ENCODE measurements at places on chromosomes 2 and 18. TPM values are rescaled to one million over a fixed set of nuclear protein-coding genes. Genes with fewer than 3 reads are reported as not detected.

Gene NPC1
- total RNA-seq, result 46.2 TPM

Gene TCF7L1
- total RNA-seq, result 10.3 TPM

DNA sequence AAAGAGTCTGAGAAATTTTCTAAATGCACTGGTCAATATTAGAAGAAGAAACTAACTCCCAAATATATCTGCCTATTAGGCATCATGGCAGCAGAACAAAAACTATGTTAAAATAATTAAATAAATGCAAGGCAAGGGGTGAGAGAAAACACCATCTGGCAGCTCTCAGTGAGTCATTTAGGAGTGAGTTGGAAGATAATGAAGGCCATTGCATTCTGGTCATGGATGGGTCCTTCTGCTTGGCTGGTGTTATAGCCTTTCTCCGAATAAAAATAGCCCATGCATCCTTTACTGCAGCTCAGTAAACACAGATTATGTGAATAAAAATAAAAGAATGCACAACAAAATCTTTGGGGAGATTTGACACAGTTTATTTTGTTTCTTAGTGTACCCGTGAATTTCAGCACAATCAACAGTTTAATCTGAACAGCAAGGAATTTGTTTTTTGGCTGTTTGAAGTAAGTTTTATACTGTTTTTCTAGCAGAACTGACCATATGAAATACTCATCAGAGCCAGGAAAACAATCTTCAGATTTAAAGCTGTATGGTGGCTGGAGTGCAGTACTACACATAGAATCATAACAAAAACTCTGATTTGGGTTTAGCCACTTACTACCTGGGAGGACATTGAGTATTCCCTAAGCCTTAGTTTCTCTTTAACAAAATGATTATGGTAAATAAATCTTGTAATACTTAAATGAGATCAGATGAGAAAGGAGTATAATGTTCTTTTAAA lies 225.1 kb upstream of the ITGA4 start:
- H3K4me3 ChIP-seq, result no peak overlapping the region
- peak; percentile 20 for DNase-seq
- peaks cover 9% of the 10 kb centered on the region for H3K4me1 ChIP-seq

GRCh38 chr2:240563951-240564560 lies 3.9 kb downstream of the DUSP28 start:
- no peak for DNase-seq
- H3K4me3 ChIP-seq, result no peak overlapping the region
- H3K36me3 ChIP-seq, result peaks cover 11% of the 10 kb centered on the region
- H3K27ac ChIP-seq, result no peak overlapping the region

- no peak overlapping the region for H3K27ac ChIP-seq
- peaks cover 5% of the 10 kb centered on the region for H3K4me1 ChIP-seq
- peak overlapping the region; percentile 67 for H3K4me3 ChIP-seq
- no peaks in the 10 kb centered on the region for H3K36me3 ChIP-seq
Measured at GRCh38 chr18:13800505-13801259, 23.3 kb upstream of the MC5R start.

GRCh38 chr2:219253753-219254589 lies at the start of gene TUBA4A:
Gene TUBA4A (minus strand): TSS chr2:219253918. CDS start chr2:219253858, 60 bp downstream.
- peak within 1 kb of the TSS; percentile 91 for H3K4me3 ChIP-seq
- no peak for DNase-seq
- peaks cover 47% of the 10 kb centered on the region for H3K4me1 ChIP-seq
- H3K36me3 ChIP-seq, result peaks cover 15% of the 10 kb centered on the region
- H3K27me3 ChIP-seq, result peaks cover 10% of the 10 kb centered on the region

DNA sequence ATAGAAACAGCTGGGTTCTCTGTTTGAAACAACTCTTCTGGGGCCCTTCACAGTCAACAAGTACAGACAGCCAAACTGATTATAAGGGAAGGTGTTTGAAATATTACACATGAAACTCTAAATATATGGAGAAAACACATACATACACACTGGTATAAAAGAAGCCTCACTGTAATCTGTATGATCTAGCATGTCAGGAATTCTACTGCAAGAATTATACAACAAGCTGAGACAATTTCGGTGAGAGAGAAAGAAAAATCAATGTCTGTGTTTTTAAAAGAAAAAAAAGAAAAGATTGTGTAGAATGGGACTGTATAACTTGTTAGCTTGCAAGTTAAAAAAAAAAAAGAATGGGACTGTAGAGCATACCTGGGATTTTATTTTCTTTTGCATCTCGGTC lies 26.3 kb downstream of the IRS1 start:
- H3K4me1 ChIP-seq, result peaks cover 55% of the 10 kb centered on the region
- no peak for DNase-seq
- H3K4me3 ChIP-seq, result peak overlapping the region; percentile 67
- H3K27ac ChIP-seq, result peak overlapping the region; percentile 77

- H3K27ac ChIP-seq, result no peak overlapping the region
- no peak for DNase-seq
- H3K36me3 ChIP-seq, result peaks cover 4% of the 10 kb centered on the region
- H3K4me3 ChIP-seq, result no peak overlapping the region
- no peaks in the 10 kb centered on the region for H3K27me3 ChIP-seq
Measured at GRCh38 chr2:46490521-46491141, 11.3 kb downstream of the TMEM247 start.

GRCh38 chr2:184729581-184729980 lies 131.3 kb downstream of the ZNF804A start:
- no peaks in the 10 kb centered on the region for H3K4me1 ChIP-seq
- H3K27ac ChIP-seq, result no peak overlapping the region
- no peak overlapping the region for H3K4me3 ChIP-seq
- no peaks in the 10 kb centered on the region for H3K27me3 ChIP-seq

All from HFFc6 (cell line).